ENCODE measurements at places on chromosomes 5 and 9. TPM values are rescaled to one million over a fixed set of nuclear protein-coding genes. Genes with fewer than 3 reads are reported as not detected.

The OMD gene
- total RNA-seq, result 2.5 TPM

- no peak for DNase-seq
These were observed 235.4 kb downstream of the DOCK8 start for GRCh38 chr9:450057-450456.

DNA sequence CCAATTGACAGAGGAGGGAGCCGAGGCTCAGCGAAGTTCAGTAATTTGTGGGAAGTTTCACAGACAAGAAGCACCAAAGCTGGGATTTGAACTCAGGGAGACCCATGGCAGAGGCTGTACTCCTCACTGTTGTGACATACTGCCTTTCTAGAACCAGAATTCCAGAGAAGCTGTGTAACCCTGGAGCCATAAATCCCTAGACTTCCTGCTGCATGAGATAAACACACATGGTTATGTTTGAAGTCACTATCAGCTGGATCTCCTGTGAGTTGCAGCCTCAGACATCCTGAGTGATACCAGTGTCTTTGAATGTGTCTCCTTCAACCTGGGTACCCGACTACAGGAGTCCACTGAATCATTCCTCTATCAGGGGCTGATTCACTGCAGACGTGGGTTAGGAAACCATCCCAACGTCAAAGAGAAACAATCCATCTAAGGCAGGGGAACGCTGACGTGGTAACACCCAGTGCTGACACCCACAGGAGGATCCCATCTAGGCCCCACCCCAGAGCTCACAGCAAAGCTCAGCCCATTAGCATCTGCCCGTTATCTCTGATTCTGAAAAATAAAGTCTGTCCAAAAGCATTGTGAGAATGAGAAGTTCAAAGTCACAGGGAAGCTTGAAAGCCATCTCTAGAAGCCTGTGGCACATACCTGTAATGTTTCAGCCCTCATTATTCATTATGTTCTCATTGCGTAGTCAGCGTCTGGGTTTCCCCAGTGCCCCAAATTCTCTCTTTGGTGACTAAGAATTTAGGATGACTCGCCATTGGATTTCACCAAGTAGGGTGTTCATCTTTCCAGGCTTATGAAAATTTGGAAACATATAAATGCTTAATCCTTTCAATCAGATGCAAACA is 36.3 kb upstream of the BASP1 start:
- DNase-seq, result no peak

DNA sequence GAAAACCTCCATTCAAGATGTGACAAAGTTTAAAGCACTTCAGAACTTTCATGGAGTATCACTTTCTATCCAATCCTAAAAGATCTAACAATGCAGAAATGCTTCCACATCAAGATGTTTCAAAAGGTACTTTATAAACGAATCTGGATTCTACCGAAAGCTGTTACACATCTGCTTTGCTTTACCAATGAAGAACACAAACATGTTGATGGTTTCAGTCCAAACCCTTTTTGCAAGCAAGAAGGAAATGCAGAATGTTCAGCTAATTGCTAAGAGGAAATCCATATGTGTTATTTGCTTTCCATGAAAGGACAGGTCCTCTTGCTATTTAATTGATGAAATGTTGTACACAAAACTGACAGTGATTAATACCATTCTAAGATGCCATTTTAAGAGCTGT is 419.6 kb downstream of the EFNA5 start:
- no peak for DNase-seq

DNA sequence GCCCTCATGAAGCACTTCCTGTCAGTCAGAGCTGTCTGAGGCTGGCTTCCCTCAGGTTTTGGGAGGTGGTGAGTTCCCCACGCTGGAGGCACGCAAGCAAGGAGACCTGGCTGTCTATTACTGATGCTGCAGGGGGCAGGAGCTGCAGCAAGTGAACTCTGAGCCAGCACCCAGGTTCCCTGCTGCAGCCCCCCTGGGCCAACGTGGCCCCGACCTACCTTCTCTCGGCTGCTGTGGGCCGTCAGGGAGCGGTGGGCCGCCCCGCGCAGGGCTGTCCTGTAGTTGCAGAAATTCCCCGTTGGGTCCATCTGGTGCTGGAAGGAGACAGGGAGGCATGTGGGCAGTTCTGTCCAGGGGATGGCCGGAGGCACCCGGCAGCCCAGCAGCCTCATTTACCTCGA is 46.8 kb upstream of the RNF130 start:
- DNase-seq, result no peak

DNA sequence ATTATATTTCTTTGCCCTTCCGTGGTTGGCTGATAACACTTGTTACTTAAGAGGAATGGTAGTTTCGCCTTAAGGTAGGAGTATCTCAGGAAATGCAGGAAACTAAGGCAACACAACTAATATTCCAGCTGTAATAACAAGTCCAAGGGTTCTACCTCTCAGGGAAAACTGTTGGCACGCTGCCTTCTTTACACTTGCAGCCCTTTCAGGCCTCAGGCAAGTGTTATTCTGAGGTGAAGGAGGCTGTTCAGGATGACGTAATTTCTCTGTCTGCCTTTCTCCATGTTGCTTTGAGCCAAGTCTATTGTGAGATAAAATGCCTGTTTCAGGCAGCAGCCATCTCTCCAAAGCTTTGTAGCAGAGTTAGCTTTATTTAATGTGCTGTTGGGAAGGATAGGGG is 38.0 kb downstream of the VCAN start:
- no peak for DNase-seq

GRCh38 chr5:64742411-64742810 is 26.1 kb downstream of the SREK1IP1 start:
- DNase-seq, result no peak

DNA sequence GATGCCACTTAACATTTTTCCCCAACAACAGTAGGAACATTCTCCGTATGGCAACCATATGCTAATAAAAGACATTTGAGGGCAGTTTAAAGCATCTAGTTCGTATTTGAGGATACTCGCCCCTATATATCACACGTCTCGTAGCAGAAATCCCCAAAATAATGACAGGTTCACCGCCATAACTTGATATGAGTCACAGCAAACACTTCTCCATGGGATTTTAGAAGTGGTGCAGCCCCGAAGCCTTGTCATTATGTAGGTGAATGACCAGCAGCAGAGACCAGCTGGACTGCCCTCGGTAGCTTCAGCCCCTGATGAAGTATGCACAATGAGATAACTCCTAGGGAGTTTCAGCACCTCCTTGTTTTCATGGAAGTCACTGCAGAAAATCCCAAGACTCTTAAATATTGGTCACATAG is 2.0 kb downstream of the CTNND2 start:
- no peak for DNase-seq

All from occipital lobe (tissue), 3 donors.